Omental fat pad (tissue), 4 donors: ENCODE measurements at places on chromosomes 2 and 18.

GRCh38 chr18:51107082-51107481, 77.1 kb downstream of the SMAD4 start:
- no peak for DNase-seq

GRCh38 chr18:63331105-63331504, 11.5 kb upstream of the BCL2 start:
- DNase-seq, result no peak

DNA sequence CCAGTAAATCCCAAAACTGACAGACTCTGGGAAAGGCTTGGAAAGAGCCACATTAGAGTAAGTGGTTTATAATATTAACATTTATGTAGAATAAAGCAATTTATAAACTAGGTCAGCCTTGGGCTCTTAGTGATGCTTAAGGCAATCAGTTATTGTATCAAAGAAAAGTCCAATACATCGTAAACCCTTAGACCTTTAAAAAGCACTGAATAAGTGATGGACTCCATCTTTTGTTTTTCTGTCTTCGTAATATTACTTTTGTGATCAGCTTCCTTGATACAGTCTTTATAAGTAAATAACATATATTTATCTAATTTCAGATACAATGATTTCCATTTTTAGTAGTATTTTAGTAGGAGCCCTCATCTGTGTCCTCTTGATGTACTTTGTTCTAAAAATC, 28.7 kb downstream of the DDX1 start:
- DNase-seq, result no peak

- no peak for DNase-seq
Observed at GRCh38 chr2:42775810-42776209, 11.9 kb upstream of the OXER1 start.

GRCh38 chr18:10055125-10055750, 141.4 kb downstream of the VAPA start:
- DNase-seq, result no peak

DNA sequence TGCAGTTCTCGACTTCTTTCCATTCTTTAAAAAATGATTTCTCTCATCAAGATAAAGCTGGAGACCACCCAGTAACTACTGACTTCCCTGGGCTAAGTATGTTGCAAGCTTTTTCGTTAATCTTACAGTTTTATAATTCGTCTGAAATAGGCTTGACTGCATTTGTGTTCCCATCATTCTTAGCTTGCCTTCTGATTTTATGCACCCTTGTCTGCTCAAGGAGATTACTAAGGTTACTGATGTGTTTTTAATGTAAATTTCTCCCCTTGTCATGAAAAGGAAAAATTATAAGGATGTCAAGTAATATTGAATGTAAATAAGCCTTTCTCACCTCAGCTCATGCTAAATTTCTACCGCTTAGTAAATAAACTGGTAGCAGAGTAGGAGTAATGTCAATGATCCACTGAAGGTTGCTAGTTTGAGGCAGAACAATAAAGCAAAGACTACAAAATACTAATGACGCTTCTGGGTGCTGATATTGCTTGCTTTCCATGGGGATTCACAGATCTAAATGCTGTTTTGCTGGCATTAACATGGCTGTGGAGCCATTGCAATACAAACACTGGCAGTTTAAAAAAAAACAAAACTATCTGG, 91.9 kb upstream of the CDH20 start:
- no peak for DNase-seq

DNA sequence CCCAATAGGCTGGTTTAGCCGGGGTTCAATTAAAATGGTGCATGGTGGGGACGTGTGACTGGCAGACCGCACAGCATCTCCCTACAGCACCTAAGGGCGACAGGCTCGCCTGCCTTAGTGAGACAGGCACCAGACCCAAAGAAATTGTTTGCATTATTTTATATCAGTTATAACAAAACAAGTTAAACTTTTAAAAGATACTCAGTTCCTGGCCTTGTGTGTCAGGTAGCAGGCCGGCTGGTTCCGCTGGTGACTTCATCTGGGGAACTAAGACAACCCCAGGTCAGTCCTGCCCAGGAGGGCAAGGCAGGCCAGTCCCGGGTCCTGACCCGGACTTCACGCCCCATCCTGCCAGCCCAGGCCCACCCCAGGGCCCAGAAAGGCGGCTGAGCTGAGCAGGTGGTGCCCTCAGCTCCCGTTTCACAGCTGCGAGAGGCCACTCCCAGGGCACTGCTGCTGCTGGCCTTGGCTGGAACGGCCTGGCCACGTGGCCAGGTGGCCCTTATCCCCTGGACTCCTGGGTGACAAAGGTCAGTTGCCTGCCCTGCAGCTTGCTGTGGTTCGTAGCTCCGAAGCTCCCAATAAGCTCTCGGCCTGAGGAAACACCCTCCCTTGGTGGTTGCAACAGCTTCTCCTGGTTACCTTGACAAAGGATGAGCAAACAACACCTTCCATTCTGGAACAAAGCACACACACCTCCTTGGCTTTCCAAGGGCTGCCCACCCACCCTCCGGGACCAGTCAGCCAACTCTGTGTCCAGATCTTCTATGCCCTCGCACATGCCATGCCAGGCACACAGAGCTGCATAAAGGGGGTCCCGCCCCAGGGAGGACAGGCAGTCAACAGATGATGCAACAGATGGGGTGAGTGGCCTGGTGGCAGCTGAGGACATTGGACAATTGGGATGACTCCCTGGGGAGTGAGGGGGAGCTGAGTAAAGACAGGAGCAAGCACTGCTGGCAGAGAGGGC, 11.3 kb upstream of the AGXT start:
- no peak for DNase-seq
